NCI-H1417 treated with DMSO at 0.1 percent for 48 hours (cell line): ENCODE measurements at places on chromosomes 3 and 15.

DNA sequence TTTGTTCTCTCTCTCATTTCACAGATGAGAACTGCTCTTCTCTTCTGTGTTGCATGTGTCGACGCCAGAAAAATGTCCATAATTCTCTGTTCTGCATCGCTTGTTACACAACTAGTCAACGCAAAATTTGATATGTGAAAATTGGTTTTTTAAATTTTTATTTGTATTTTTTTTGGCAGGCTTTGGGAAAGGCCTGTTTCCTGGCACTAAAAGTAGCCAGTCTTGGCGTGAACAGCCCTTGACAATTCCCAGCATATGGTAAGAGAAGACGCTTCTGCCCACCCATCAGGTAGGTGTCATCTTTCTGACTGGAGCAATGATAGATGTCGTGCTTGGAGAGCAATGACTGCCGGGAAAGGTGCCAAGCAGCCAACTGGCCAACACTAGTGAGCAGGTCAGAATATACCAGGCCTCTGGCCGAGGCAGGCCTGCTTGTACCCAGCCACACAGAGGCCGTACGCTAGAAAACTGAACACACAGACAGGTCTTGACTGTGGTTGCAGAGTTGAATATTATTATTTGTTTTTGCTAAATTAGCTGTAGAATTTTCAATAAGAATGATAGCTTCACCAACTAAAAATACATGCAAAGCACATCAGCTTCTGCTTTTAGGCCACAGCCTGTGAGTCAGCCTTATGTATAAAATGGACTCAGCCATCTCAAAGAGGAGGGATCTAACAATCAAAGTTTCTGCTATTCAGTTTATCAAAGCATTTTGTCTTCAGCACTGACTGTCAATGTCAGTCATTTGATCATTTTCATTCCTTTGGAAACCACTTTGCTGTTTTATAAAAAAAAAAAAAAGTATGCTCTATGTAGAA is 837.5 kb downstream of the MCTP2 start:
- no peak for DNase-seq

DNA sequence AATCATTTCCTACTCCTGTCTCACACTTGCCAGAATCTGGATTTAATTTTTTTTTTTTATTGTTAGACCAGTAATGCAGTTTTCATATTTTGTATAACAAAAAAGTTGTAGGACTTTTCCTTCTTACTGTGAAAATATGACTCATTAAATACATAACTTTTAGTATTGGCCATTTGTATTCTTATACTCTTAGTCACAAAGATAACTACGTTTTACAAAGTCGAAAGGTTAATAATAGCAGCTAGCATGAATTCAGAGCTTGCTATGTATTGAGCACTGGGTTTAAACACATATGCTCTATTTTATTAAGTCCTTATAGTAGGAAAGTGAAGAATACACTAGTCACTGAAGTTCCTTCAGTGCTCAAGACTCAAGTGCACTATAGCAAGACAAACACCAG is 43.1 kb downstream of the LRRN1 start:
- DNase-seq, result no peak

GRCh38 chr15:42798802-42799201 is 61.9 kb upstream of the CDAN1 start:
- DNase-seq, result no peak

GRCh38 chr3:168984872-168985271 is 678.6 kb downstream of the MECOM start:
- DNase-seq, result no peak

- no peak for DNase-seq
These were observed 25.7 kb downstream of the ECT2 start for GRCh38 chr3:172776049-172776717.

GRCh38 chr15:35197306-35197705 is 112.2 kb upstream of the NANOGP8 start:
- no peak for DNase-seq

- DNase-seq, result no peak
These were observed 56.8 kb downstream of the NOX5 start for GRCh38 chr15:69071260-69071659.

- DNase-seq, result no peak
These were observed 68.5 kb downstream of the TMCO5A start for GRCh38 chr15:38002883-38003477.

DNA sequence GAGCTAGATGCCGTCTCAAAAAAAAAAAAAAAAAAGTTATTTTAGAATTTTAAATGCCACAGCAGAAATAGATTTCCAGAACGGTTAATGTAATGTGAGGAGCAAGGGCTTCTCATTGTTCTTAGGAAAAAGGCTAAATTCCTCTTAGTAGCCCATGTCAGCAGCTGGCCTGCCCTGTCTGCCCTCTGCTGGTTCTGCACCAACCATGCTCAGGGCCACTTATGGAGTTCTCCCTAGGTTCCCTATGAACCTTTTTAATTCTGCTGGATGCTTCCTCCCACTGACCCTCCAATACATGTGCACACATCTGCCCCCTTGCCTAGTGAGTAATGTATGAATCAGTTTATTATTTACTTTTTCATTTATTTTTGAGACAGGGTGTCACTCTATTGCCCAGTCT is 32.2 kb upstream of the DPPA4 start:
- DNase-seq, result no peak

DNA sequence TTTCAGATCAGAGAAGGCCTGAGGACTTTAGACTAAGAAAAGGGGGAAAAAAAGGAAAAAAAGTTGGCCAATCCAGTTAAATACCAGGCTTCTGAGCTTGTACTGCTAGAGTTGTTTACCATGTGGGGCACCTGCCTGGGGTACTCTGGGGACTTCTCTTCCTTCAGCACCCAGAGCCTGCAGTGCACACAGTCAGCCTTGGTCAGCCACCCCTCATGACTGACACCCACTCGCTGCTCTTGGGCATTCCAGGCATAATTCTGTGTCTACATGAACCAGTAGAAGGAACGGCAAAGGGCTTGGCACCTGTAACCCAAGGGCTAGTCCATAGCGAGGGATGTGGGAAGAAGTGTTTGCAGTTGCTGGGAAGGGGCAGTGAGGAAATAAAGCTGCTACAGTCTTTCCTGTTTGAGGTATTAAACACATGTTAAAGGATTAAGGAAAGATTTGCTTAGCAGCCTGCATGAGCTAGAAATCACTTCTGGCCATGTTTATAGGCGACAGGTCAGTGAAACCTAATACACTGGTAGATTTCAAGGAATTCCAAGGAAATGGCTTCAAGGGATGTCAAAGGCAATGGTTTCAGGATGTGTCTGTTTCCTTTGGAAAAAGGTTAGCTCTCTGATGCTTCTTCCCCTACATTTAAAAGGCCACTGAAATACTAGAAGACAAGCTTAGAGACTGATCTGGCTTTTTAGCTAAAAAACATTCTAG is 232.5 kb downstream of the CHST2 start:
- no peak for DNase-seq

DNA sequence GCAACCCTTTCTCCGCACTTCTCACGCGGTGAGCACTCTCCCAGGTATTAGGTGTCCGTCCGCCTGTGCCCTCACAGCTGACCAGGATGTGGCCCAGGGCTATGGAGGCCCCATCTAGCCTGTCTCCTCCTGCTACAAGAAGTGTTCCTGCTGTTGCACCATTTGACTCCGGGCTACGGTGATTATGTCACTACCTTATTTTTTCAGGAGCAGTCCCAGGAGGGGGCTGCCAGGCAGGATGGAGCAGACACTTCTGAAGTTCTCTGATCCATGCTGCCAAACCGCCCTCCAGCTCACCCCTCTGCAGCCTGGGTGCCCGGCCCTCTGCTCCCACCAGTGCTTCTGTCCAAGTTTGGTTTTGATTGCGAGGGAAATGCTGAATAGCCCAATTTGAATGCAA is 36.9 kb downstream of the ZXDC start:
- no peak for DNase-seq

DNA sequence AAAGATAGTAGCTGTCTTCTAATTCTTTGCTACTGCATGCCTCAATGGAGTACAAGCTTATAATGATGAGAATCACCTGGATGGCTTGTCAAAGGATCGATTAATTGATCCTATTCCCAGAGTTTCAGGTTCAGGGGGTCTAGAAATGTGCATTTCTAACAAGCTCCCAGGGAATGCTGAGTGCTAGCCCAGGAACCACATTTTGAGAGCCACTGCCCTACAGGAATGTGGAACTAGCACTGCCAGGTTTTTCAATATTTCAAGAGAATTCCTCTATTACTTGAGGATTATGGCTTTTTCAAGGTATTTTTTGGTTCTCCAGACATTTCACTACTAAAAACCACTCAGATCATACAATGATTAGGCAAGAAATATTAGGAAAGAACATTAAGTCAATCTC is 52.7 kb downstream of the RARB start:
- DNase-seq, result no peak
